ENCODE measurements at places on chromosomes 4 and X.

DNA sequence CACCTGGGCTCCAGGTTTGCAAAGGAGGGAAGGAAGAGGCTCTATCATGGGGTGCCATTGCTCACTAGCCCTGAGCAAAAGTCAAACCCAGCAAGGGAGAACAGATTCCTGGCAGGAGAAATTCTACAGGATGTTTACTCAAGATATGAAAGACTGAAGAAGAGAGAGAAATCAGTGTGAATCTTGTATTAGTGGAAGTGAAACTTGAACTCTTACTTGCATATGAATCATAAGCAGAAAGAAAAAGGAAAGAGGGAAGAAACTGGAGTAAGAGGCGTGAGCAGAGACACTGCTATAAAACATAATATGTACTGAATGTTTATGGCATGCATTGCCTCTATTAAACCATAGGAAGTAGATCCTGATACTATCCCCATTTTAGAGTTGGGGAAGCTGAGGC, 60.9 kb downstream of the C4orf46 start:
- DNase-seq = no peak

GRCh38 chr4:57492251-57492878, 382.2 kb upstream of the IGFBP7 start:
- DNase-seq = no peak

DNA sequence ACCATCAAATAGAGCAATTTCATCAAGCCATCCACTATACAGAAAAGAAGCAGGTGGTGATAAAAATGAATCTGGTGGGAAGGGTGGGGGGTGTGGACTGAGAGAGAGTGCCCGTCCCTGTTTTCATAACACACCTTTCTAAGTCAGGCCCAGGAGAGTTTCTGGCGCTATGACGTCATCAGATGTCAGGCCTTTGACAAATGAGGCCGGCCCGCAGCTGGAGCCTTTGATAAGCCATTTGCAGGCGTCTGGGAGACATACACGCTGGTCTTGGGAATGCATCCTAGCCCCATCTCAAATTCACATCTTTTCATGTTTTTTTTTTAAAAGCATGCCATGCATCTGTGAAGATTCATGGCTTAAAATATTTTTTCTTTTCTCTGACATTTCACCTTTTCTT, 404.5 kb downstream of the BCOR start:
- no peak for DNase-seq

DNA sequence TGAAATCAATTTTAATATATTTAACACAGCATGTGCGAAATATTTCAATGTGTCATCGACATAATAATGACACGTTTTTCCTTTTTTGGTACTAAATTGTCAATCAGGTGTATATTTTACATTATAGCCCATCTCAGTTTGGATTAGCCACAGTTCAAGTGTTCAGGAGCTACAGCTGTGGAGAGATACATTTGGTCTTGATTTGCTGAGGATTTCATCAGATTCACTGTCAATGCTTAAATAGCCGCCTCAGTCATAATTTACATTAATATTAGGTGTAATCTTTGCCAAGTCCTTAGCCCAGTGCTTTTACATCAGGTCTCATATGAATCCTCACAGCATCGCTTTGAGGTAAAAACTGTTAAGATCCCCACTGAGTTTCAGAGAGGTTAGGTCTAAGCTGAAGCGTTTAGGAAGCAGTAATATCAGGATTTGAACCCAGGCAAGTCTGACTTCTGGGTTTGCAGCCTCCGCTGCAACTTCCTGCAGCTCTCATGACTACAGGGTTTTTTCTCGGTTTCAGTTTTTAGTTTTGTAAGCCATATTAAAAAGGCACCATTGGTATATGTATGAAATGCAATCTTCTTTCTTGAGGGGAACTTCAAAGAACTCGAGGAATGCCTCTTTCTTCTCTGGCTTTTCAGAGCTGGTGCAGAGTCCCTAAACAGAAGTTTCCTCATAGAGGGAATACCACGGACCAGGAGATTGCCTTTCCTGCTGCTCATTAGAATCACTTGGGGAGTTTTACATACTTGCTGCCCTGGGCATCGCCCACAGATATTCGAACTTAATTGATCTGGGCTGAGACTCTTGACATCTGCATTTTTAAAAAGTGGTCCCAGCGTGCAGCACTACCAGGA, 6.4 kb downstream of the MTM1 start:
- no peak for DNase-seq

GRCh38 chr4:72569719-72570235, 756 bp upstream of the ADAMTS3 start:
- no peak for DNase-seq

- no peak for DNase-seq
These were observed 212.9 kb downstream of the CBR4 start for GRCh38 chr4:168797194-168797593.

DNA sequence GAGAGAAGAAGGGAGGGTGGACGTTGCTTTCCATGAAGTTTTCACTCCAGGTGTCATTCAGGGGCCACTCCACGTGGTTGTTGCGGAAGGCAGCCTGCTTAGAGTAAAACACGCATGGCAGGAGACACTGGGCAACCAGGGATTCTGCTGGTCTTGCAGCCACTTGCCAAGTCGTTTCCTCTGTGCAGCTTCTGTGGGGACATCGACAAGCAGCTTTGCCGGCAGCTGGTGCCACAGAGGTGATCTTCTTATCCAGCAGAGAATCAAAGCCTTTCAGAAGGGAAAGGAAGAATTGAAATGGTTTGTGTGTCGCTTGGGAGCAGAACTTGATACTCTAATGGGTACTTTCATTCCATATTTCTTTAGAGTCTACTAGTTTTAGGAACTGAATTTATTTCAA, 867.1 kb upstream of the TENM3 start:
- no peak for DNase-seq

GRCh38 chr4:1368421-1369090, 21.5 kb downstream of the UVSSA start:
- DNase-seq = no peak

GRCh38 chr4:84677093-84677492, 94.2 kb downstream of the CDS1 start:
- no peak for DNase-seq

- no peak for DNase-seq
These were observed 29.6 kb downstream of the MFAP3L start for GRCh38 chr4:169996379-169997240.

DNA sequence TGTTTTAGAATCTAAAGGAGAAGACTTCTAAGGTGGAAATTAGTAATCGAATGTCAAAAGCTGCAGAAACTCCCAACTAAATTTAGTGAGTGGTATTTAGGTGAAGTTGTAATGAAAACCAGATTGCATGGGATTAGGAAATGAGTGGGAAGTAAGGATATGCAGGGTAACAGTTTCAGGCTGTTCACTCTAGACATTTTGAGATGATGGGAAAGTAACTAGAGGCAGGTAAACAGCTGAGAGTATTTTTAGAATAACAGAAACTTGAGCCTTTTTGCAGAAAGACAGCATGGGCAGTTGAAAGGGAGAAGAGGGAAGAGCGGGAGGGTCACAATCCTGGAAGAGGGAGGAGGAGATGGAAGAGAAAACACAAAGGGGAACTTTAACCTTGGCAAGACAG, 12.7 kb downstream of the SPRY1 start:
- DNase-seq = no peak

GRCh38 chr4:25441519-25442117, 64.6 kb downstream of the ANAPC4 start:
- DNase-seq = no peak

- no peak for DNase-seq
These were observed 45.8 kb upstream of the ARSJ start for GRCh38 chr4:114025176-114025777.

DNA sequence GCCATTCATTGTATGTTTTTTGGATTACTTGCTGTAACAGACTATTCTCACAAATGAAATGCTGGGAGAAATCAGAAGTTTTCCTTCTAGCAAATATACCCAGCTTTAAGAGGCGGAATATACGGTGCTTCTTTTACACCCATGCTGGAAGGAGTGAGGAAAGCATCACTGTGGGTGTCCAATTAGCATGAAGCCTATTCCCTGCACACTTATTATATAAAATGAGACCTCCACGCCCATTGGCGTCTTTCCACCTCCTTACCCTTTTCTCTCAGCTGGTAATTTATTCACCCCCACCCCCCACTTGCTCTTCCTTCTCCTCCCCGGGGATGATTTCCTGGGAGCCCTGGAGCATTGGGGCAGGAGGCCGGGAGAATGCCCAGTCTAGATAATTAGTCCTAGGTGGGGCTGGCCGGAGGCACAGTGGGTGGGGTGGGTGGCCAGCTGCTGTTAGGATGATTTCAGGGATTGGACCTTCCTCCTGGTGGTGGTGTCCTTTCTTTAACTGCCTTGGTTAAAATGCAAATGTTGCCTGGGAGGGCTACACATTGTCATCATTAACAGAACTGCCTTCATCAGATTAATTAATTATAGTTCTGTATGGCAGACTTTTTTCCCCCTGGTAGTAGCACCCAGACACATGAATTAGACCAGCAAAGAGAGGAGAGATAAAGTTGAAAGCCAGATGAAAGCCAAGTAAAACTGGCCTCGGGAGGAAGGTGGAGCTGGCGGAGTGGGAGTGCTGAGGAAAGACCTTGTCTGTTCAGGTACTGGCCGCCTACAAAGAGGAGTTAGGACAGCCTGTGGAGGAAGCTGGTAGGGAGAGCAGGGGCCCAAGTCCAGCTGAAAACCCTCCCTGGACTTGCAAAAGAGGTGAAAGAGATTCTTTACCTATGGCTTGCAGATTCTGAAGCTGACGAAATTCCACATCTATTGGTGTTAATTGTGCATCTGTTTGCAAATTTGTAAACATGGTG, 11.4 kb downstream of the SHROOM2 start:
- no peak for DNase-seq

GRCh38 chrX:15915959-15916703, 61.5 kb upstream of the AP1S2 start:
- peak; percentile 45 for DNase-seq

- no peak for DNase-seq
These were observed 26.5 kb upstream of the GEMIN8 start for GRCh38 chrX:14056206-14056605.

DNA sequence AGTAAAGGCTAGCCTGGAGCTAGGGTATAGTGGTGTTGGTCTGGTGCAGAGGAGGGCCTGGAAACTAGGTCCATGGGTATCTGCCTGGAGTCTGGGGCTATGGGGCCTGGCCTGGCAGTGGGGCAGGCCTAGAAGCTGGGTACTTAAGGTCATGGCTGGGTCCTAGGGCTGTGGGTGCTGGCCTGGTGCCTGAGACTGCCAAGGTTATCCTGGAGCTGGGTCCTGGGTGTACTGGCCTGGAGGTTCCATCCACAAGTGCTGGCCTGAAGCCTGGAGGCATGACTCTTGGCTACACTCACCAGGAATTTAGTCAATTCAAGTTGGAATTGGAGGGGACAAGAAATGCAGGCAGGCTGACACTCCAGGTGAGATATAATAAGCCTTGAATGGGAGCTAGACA, 108.4 kb upstream of the ZCCHC13 start:
- no peak for DNase-seq

- DNase-seq = no peak
These were observed 32.2 kb downstream of the ZCCHC12 start for GRCh38 chrX:118855681-118856310.

- DNase-seq = no peak
These were observed 188.2 kb downstream of the GABRB1 start for GRCh38 chr4:47219586-47219985.

- no peak for DNase-seq
These were observed 22.3 kb downstream of the HTRA3 start for GRCh38 chr4:8291701-8292477.

GRCh38 chrX:98067611-98068010, 1183.9 kb downstream of the RPA4 start:
- no peak for DNase-seq

- DNase-seq = no peak
These were observed 102.5 kb downstream of the ASMT start for GRCh38 chrX:1717373-1717772.

GRCh38 chr4:183878251-183878970, 26.7 kb upstream of the STOX2 start:
- no peak for DNase-seq

DNA sequence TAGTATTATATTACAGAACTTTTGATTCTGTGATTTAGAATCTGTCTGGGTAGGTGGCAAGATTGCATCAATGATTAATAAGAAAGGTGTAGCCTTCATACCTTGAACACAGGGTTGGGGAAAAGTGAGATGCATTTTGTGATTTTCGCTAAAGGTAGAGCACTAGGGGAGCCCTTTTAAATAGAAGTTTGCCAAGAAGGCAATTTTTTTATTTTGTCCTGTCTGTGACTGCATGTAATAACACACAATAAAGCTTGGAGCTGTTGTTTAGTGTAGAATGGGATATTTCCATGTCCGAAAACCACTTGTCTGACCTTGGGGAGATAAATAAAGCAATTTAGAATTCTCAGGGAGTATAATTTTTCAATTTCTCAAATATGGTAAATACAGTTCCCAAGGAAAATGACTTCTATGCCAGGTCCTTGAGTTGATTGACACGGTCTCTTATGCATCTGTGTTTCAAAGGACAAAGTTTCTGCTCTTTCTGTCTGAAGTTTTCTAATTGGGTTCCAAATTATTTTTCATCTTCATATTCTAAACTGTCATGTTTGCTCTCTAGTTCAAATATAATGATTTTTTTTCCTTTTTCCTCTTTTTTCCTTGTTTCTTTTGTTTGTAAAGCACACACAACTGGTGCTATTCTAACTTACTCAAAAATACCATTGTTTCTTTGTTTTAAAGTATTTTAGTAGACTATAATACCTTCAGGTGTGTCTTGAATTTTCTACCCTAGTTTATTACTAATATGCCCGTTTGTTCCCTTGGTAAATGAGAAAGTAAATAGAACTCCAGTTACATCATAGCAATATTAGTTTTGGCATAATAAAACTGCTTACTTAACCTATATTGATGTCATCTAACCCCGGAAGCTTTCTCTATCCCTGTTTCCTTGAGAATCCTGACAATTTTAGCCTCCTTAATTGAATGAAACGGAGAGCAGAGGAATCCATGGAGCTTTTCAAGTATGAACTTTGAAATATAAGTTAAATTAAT, 87.8 kb upstream of the BMPR1B start:
- no peak for DNase-seq

Data from HL-60 (cell line).